ENCODE measurements at places on chromosomes 3 and 15.

DNA sequence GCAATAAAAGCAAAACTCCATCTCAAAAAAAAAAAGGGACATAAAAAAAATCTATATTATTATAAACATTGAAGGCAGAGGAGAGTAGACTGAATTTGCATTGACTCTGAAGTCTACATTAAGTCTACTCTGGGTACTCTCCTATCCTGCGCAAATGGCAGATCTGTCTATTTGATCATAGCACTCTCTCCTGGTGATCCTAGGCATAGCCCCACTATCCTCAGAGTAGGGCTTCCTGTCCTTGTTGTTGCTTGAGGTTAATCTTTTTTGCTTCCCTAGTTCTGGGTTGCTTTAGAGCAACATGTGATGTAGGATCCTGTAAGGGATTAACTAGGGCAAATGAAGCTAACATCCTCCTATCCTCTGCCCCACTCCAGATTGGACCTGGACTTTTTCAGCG lies 82.1 kb upstream of the LRRFIP2 start:
- DNase-seq: no peak

DNA sequence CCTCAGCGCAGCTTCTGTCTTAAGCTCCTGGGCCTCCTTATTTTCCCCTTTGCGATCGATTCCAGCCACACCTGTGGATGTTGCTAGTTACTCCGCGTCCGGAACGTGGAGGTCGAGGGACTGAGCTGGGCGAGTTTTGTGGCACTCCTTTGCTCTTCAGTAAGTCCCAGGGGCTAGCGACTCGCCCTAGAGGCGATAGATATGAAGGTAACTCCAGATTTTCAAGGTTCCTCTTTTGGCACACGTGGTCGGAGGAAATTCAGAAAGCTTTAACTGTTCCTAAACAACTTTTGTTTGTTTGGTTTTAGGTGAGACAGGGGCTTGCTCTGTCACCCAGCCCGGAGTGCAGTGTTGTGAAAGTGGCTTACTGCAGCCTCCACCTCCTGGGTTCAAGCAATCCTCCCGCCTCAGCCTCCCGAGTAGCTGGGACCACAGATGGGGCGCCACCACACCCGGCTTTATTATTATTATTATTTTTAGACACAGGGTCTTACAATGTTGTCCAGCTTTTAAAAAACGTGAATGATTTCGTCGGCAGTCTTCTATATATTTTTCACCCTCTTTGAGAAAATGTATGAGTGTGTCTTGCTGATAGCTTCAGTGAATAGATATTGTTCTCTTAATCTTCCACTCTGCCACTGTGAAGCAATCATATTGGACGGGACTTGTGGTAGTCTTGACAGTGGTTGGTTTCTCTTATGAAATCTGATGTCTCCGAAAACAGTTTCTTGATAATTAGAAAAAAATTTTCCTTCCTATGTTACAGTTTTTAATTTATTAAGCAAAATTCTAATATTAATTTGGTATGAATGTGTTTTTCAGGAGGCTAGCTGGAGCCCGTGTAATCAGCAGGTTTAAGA lies 785 bp downstream of the MFSD1 start:
- DNase-seq: no peak

DNA sequence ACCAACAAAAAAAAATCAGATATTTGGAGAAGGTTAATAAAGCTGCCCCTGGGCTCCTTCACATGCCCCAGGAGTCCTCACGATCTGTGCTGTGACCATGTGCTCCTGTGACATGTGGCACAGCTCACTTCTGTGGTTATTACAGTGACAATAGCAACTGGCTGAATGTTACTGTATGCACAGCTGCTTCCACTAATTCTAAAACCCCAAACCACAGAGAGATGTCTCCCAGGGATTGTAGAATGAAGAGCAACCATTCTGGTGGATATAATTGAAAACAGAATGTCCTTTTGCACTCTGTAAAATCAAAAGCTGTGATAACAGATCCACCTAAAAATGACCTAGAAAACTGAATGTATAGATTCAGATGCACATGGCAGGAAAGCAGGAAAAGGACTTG lies 489.2 kb upstream of the CNTN4 start:
- DNase-seq: peak; percentile 52

DNA sequence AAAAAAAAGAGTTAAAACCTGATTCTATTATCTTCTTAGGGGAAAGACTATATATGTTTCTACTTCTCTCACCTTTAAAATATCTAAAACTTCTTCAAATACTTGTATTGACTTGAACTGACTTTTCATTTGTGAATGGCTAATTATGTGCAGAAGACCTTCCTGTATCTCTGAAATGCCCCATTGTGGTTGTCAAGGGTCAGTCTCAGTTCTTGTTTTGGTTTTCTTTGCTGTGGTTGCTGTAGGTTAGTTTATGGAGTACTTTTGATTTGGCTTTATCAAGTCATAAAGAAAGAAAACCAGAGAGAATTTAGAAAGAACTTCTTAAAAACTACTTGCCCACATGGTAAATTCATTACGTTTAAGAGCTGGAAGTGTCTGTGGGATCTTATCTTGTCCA lies 345.3 kb upstream of the POU1F1 start:
- DNase-seq: no peak

DNA sequence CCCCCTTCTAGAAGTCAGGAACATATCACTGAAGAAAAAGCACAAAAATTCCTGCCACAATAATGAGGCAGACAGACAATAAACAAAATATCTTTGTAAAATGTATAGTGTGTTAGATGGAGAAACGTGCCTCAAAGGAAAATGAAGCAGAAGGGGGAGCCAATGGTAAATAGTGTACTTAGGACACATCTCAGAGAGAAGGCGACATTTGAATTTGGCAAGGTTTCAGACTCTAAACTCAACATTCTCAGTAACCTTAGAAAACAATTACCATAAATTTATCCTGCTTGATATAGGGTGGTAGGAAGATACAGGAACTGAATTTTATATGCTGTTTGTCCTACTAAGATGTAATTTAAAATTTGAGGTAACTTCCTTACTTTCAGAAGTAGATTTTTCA lies 52.6 kb upstream of the PTX3 start:
- no peak for DNase-seq

- no peak for DNase-seq
These were observed 21.8 kb downstream of the CDCP1 start for GRCh38 chr3:45124352-45124751.

- DNase-seq: no peak
These were observed 437.2 kb downstream of the SI start for GRCh38 chr3:164641071-164641470.

- DNase-seq: no peak
These were observed 89.1 kb downstream of the ETFA start for GRCh38 chr15:76222159-76222558.

- peak; percentile 46 for DNase-seq
These were observed 436.3 kb downstream of the WDR72 start for GRCh38 chr15:53323191-53323590.

- no peak for DNase-seq
These were observed 68.0 kb upstream of the CMTM7 start for GRCh38 chr3:32323604-32324003.

- peak; percentile 73 for DNase-seq
These were observed at the start of gene RHOV for GRCh38 chr15:40873694-40874561. Gene RHOV, minus strand, starts transcription at chr15:40874234. Its CDS starts 95 bp downstream, at chr15:40874139.

DNA sequence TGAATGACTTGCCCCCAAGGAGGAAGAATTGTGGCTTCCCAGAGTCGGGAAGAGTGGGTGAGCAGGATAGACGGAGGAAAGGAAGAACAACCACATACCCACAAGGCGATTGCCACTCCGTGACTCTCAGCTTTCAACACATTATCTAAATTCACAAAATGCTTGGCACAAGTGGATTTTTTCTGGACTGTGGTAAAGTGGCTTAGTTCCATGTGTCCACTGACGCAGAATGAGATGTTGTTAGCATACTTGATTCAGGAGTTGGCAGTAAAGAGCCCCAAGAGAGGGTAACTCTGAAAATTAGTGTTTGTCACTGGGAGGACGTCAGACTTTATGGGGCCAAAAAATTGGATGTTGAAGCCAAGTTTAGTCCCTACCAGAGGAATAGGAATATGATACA lies 198.8 kb upstream of the CTNNB1 start:
- DNase-seq: no peak

- DNase-seq: no peak
These were observed 1.7 kb downstream of the CHDH start for GRCh38 chr3:53844262-53845102.

DNA sequence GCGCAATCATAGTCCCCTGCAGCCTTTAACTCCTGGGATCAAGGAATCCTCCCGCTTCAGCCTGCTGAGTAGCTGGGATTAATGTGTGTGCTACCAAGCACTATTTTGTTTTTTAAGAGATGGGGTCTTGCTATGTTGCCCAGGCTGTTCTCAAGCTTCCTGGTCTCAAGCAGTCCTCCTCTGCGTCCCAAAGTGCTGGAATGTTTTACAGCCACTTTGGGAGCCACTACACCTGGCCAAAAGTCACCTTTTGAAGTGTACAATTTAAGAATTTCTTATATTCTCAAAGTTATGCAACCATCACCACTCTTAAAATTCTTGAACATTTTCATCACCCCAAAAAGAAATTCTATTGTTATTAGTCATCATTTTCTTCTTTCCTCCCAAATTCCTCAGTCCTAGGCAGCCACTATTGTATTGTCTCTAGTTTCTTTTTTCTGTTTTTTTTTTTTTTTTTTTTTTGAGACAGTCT lies 17.8 kb downstream of the CDV3 start:
- DNase-seq: no peak

DNA sequence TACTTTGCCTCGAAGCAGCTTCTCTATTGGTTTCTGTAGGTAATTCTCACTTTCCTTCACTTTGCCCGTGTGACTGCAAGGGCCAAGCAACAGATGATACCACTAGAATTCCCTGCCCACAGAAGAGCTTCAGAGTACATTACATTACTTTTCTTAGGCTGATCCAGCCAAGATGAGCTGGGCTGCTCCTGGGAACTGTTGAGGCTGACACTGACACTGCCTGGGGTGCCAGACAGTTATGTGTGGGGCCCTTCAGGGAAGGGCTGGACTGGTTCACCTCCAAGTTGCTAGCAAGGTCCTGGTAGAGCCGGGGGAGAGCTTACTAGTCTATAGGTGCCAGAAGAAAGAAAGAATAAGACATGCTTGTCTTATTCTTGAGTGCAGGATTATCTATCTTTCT lies 19.0 kb downstream of the GORASP1 start:
- no peak for DNase-seq

DNA sequence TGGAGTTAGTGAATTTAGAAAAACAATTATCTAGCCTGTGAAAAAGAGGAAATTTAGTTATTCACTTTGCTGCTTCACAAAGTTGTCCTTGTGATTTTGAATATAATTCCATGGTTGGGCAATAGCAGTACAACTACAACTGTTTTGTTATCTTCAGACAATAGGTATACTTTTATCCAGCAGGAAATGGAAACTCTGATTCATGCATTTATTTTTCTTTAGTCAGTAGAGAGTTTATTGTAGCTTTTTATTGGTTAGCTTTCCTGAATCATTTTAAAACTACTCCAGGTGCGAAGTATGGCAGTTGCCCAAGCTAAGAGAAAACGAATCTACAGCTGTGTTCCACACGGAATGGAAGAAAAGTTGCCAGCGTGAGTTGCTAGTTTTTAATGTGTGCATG lies 80.3 kb downstream of the TM4SF4 start:
- DNase-seq: no peak

DNA sequence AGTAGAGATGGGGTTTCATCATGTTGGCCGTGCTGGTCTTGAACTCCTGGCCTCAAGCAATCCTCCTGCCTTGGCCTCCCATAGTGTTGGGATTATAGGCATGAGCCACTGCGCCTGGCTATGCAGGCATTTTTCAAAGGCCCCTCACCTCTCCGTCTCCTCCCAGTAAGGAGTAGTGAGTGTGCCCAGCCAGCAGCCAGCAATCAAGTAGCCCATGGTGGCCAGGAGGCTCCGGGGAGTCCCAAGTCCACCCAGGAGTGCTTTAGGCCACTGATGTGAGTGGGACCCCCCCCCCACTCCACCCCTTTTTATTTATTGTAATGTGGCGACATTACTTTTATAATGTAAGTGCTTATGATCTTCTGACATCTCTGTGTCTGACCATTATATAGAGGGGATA lies 8.1 kb downstream of the ISG20 start:
- no peak for DNase-seq

DNA sequence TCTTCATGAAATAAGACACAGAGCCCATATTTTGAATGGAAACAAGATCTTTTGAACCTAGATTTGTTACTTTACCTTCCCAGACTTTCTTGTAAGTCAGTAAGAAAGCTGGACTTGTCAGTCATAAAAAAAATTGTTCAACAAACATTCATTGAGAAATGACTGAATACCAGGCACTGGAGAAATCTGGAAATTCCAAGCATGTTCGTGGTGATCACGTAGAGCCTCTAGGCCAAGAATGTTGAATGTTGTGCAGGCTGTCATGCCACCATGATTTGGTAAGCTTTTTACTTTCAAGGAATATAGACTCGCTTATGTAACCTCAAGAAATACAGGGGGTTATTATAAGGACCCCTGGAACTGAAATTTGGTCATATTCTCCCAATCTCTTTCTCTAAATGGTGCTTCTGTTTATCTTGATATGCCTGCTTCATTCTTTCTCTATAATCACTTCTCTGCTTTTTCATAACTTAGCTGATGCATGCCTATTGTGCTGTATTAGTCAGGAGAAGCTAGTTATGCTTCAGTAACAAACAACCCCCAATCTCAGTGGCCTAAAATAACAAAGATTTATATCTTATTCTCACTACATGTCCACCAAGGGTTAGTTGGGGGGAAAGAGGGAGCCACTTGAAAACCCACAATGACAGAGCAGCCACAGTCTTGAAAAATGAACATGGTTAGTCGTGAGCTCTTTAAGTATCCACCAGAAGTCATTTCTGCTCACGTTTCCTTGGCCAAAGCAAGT lies 3.4 kb upstream of the TPM1 start:
- no peak for DNase-seq

DNA sequence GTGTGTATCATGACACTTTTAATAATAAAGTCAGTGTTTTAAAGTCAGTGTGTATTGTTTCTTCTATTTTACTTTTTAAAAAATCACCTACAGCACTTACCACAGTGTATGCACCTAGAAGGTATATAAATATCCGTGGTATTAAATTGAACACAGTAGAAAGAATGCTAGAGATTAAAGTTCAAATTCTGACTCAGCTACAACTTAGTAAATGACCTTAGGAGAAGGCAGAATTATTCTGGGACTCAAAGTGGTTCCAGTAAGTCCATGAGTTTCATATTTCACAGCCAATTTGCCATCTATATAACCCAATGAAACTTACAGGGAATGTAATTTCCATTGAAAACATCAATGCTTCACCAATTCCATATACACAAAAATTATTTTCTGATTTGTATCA lies 52.7 kb upstream of the MAP4 start:
- no peak for DNase-seq

DNA sequence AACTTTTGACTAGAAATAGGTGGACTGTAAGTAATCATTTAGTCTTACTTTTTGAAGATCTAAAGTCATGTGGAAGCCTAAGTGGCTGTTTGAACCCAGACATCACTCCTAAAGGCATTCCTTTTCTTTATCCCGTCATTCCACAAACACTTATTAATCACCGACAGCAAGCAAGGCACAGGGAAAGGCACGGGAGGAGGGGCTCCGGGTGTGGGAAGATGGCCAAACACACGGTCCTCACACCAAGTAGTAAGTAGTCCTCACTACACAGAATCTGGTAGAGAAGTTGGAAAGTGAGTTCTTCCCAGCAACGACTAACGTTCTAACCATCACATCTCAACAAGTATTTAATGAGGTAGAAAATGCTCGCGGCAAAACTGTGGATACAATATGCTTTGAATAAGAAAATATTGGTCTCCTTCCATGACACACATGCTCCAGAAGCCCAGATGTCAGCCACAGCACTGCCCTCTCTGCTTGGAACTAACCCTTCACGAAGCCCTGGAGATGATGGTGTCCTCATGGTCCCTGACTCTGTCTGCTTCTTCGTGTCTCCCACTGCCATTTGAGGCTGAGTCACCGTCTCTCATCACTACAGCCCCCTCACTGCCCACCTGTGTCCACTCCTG lies 202.2 kb downstream of the OPA1 start:
- no peak for DNase-seq

Data from retina (tissue), 1 donor.